ENCODE measurements at places on chromosomes 13 and 19.

DNA sequence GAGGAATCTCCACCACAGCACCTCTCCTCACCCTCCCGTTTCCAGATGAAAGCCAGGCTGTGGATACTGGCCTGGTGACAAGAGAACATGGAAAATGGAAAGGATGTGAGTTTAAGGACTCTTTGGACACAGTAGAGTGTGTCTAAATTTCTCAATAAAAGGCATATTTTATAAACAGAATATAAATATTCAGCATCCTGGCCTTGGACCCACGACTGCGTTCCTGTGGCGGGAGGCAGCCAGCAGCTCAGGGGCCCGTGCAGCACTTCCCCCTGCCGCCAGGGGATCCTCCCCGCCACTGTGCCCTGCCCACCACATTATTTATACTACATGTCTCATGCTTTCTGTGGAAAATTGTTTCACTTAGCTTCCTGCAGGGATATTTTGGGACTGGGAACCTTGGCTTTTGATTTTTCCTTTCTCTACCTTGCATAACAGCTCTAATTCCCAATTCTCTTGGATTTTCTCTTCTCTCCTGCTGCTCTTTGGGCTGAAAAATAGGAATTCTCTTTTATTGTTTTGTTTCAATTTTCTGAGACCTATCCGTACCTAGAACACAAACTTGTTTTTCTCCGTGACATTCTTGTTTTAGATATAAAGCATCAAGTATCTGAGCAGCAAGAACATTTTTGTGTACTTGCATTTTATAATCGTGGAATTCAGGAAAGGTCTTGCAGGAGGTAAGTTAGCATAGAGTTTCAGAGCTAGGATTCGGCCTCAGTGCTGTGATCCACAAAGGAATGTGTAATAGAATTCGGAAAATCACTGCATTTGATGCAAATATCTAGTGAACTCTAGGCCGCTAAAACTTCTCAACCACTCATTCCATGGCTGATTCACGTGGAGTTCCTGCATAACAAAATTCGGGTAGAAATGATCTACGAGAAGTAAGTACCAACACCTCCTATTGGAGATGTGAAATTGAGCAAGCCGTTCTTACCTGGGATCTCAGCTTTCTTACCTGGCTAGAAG lies 107.7 kb upstream of the SPATA13 start:
- DNase-seq, result no peak

- no peak for DNase-seq
These were observed 4.6 kb downstream of the FBXL3 start for GRCh38 chr13:77022341-77022740.

- DNase-seq, result no peak
These were observed 21.1 kb downstream of the SYDE1 start for GRCh38 chr19:15128162-15128770.

- no peak for DNase-seq
These were observed 462.5 kb downstream of the FGF14 start for GRCh38 chr13:101939370-101939769.

DNA sequence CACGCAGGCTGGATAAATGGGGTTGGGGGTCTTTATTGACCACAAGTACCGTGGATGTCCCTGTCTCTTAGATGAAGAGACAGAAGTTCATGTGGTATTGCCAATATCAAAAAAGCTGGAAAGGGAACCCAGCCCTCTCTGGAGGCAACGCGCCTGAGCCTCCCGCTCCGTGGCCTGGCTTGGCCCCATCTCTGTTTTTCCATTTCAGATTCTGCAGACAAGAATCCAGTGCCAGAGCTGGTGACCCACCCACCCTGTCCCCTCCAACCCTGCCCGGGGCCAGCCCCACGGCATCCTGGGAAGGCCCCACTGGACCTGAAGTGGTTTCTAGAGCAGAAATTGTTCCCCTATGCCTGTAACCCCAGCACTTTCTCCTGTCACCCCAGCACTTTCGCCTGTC lies 57.7 kb downstream of the PTPRS start:
- no peak for DNase-seq

GRCh38 chr19:10533646-10534386 lies 9.9 kb upstream of the ATG4D start:
- DNase-seq, result no peak

GRCh38 chr19:23817519-23817918 lies 58.8 kb upstream of the ZNF681 start:
- DNase-seq, result peak; percentile 54

- no peak for DNase-seq
These were observed 421.9 kb upstream of the PCDH9 start for GRCh38 chr13:67651908-67652465.

GRCh38 chr13:97069050-97069815 lies 75.0 kb upstream of the OXGR1 start:
- DNase-seq, result no peak

DNA sequence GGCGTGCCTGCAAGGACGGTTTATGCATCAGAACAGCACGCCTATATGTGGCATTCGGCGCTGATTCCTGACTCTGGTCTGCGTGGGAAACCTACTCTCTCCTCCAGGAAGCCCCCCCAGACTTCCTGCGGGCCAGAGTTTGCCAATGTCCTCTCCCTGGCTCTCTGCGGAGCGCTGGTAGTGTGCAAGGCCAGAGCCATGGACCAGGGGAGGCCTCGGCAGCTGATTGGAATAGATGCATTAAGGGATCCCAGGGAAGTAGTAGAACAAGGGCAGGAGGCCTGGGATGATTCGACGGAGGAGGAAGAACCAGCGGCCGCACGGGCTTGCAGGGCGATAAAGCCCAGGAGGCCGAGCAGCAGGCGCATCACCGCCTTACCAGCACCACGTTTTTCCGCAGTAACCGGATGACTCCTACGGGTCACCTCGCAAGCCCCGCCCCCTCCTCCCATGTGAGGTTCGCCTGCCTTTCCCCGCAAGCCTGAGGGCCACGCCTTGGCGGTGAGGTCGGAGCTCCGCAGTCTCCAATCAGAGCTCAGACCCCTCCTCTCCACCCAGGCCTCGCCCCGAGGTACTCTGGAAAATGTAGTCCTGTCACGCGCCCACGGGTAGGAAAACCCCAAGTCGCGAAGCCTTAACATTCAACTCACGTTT lies 5.0 kb downstream of the CLEC11A start:
- no peak for DNase-seq

DNA sequence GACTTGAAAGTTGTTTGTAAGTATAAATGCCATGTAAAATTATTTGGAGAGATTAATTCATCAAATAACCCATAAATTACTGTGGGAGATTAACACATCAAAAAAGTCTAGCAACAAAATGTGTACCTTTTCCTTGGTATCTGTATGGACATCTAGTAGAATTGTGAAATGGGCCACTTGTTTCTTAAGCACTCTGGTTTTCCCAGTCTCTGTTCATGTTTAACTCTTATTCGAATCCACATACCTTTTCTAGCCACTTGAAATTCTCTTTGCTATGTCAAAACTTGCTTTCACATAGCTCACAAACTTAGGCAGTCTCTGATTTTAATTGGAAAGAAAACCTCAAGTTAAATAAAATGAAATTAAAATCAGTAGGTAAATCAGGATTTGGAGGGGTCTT lies 470.6 kb downstream of the LMO7 start:
- no peak for DNase-seq
